ENCODE measurements at places on chromosomes 4 and X.

GRCh38 chr4:76532805-76533204, 97.8 kb downstream of the SHROOM3 start:
- no peak for DNase-seq

DNA sequence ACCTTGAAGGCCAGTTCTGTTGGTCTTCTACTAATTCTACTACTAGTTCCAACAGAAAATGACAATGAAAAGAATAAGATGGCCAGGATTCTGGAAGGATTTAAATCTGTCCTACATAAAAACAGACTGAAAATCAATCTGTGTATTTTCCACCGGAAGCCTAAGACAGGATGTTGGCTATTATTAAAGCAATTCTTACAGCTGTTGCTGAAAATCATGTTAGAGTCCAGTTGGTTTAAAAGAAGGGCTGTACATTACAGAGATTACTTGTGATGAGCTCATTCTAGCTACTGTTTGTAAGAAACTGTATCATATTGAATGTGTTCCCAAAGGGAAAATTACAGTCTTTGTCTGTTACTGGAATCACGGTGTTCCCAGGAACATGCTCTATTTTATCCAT, 54.8 kb upstream of the MAGEB16 start:
- DNase-seq = no peak

GRCh38 chr4:76301068-76301774, 5.3 kb upstream of the STBD1 start:
- DNase-seq = no peak

DNA sequence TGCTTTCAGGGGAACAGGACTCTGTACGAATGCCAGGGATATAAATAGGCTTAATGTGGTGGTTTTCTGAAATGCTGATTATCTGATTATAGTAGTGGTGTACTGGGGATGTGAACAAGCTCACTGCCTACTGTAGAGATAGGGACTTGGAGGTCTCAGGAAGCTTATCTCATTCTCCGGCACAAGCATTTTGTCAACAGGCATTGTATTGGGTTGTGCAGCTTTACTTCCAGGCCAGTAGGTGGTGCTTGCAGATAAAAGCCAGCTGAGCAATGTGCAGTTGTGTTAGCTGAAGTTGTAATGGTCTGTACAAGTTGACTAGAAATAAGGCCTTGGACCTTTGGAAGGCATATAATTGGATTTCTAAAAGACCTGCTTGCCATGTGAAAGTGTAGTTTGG, 49.5 kb upstream of the TMLHE start:
- no peak for DNase-seq

- no peak for DNase-seq
These were observed 41.7 kb downstream of the FAM193A start for GRCh38 chr4:2578106-2578505.

DNA sequence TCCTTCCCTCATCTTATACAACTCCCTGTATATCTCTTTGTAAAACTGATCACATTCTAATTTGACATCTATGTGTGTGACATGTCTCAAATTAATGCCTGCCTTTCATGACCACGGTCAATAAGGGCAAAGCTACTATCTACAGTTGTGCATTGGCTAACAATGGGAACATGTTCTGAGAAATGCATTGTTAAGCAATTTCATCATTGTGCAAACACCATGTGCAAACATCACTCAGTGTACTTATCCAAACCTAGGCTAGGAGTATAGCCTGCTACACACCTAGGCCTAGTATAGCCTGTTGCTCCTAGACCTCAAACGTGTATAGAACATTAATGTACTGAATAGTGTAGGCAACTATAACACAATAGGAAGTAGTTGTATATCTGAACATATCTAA, 95.0 kb downstream of the BANK1 start:
- DNase-seq = no peak

DNA sequence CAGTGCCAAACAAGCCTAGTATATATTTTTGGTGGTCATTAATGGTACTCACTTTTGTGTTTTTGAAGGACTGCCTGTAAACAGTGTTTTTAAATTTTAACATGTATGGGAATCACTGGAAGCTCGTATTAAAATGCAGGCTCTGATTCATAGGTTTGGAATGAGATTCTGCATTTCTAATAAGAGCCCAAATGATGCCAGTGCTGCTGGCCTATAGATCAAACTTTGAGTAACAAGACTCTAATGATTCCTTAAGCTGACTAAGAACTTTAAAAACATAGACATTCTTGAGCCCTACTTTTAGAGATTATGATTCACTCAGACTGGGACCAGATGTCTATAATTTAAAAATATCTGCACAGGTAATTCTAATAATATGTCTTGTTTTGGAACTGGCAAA, 823.2 kb upstream of the LCORL start:
- no peak for DNase-seq

DNA sequence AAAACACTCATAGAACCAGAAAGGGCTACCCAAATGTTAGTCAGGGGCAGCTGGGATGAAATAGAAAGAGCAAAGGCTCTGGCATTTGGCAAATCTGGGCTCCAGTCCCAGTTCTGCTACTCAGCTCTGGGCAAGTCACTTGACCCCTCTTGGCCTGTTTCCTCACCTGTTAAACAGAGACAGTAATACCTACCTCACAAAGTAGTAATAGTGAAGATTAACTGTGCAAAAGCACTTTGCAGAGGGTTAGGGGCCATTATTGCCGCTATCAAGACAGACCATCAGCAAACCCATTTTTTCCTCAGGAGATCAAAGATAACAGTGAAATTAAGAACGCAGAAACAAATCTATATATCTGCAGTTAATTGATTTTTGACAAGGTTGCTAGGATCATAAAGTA, 20.6 kb downstream of the ZBTB33 start:
- DNase-seq = no peak

DNA sequence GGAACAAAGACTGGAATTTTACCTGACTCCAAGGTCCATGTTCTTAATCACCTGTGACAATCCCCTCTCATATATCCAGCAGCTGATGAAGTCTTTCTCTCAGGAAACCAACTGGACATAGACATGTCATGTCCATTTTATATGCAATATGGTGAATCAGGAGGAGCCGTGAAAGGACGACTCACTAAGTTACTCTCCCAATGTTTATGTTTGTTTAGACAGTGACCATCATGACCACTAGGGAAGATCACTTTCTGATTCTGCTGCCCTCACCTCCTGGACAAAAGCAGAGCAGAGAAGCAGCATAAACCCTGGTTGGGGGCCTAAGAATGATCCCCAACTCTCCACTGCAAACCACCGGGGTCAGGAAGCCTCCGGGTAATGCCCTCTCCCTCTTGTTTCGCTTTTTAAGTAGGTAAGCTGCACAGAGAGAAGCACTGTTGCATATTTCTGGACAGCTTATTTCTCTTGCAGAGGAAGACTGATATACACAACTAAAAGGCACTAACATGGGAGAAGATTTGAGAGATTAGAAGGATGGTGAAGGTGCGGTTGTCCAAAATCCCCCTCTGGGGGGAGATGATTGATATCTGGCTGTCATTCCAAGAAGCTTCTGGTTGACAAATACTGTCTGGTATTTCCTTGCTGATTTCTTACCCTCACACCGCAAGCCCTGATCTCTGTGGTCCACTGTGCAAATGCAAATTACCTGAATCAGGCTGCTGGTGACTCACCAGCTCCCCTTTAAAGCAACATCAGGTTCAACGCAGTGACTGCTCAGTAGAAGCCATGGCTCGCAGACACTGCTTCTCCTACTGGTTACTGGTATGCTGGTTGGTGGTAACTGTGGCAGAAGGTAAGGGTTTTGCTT, at the start of gene ODAPH:
TSS of gene ODAPH (plus strand) at position 773 of the 871 bp plus-strand sequence. CDS start at position 790, 17 bp downstream.
- DNase-seq = no peak

DNA sequence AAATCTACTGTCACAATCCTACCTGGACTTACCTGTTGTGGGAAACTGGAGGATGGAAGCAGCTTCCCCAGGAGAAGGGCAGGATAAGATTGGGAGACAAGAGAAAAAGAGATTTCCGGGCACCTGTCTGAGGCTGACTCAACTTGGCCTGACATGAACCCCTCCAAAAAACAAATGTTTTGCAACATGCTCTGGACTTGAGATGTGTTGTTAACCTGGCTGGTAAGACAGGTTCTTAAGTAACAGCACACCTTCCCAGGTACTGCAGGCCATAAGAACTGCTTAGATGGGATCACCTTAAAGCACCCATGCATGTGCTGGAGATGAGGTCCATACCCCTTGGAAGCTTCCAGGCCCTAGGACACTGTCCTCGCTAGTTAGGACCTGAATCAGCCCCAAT, 4.4 kb upstream of the SMIM43 start:
- no peak for DNase-seq

GRCh38 chr4:180197471-180197870, 2045.7 kb upstream of the TENM3 start:
- no peak for DNase-seq

- peak; percentile 66 for DNase-seq
These were observed at the start of gene ANTXR2 for GRCh38 chr4:80072744-80073472. TSS of gene ANTXR2 (minus strand) at chr4:80073229. CDS start at chr4:80072560, 669 bp downstream.

DNA sequence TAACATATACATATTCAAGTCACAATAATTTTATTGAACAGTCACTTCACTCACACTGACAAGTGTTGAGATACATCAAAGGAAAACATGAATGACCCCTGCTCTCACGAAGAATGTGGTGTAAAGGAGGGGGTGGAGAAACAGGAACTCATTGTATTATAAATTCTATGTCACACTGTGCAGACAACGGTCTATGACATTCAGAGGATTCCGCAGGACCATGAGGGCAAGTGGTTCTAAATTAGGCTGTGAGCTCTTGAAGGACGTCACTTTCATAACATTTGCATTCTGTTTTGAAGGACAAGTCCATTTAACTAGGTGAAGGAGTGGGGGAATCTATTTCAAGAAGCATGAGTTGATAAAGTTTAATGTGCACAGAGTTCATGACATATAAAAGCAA, 415.2 kb upstream of the HS3ST1 start:
- DNase-seq = no peak

GRCh38 chr4:2063557-2064275, 4.6 kb downstream of the NAT8L start:
- no peak for DNase-seq

DNA sequence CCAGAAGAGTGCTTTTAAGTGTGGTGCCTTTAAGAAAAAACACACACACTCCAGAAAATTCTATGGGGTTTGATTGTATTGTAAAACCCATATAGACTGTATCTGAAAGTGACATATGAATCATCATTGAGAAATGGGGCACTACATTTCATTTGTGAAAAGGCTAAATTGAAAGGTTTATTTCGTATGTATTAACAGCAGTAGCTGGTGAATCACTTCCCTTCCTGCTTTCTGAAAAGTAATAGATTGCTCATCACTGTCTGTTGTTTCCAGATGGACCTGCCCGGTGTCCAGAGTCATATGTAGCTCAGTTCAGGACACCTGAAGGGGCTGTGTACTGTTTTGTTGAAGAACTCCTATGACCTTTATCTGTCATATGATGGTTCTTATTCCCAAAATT, 28.1 kb upstream of the HPRT1 start:
- DNase-seq = no peak

GRCh38 chrX:129678614-129679195, 23.9 kb upstream of the APLN start:
- no peak for DNase-seq

DNA sequence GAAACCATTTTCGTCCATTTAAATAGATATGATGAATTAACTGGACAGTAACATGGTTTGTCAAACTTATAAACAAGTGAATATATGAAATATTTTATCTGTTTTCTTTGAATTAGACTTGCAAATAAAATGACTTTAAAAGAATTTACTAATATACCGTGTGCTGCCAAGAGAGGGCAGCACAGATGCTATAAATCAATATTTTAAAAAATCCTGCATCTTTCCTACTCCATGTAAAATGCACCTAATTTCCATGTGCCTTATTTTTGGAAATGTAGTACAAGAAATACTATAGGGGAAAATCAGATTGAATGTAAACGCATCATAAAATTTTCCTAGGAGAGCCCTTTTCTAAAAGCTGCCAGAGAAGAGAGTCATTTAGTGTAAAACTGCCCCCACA, 62.2 kb downstream of the PRKX start:
- no peak for DNase-seq

DNA sequence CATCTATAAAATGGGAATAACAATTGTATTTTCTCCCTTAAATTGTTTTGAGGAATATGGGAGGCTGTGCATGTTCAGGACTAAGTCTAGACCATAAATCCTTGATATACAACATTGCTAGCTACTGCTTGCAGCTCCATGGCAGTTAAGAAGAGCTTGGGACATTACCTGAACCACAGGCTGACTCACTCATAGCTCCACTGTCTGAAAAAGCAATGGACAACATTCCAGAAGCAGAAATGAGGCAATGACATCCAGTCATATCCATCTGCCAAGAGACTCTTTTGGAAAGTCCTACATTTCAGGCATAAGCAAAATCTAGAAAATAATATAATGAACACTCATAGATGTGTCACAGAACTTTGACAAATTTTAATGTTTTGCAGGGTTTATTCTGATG, 167.3 kb upstream of the LEF1 start:
- DNase-seq = no peak

DNA sequence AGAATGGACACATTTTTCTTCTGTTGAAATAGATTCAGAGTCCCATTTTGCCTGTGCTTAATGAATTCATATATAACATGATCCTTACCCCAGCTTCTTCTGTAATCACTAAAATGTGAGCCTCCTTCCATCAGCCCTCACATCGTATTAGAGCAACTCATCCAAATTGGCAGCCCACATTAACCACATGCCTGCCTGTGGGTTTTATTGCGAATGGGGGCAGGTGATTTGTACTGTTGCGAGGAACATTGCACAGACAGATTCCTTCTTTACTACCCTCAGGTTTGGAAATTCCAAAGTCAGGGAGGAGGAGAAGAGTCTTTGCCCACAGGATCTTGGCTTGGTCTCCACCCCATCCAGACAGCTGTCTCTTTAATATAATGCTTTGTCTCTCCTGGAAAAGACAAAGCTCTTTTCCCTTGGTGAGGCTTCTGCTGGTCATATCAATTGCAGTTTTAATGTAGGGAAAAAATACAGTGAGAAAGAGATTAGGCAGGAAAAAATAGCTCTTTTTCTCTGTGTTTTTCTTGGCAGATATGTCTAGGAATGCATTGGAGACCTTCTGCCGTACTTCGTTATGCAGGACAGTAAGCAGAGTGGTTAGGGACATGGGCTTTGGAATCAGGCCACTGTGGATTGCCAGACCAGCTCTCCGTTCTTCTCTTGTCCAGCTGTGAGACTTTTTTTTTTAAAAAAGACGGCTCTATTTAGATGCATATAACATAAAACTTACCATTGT, 371.2 kb downstream of the AFF2 start:
- DNase-seq = no peak

Data from omental fat pad (tissue), 4 donors.